Daoy (cell line): ENCODE measurements at places on chromosomes 4 and X. TPM values are rescaled to one million over a fixed set of nuclear protein-coding genes. Genes with fewer than 3 reads are reported as not detected.
A peak's percentile ranks its signal among the peaks of the same experiment; 100 is the strongest.

GRCh38 chr4:100289530-100289888, 99.2 kb upstream of the DDIT4L start:
- DNase-seq: no peak

DNA sequence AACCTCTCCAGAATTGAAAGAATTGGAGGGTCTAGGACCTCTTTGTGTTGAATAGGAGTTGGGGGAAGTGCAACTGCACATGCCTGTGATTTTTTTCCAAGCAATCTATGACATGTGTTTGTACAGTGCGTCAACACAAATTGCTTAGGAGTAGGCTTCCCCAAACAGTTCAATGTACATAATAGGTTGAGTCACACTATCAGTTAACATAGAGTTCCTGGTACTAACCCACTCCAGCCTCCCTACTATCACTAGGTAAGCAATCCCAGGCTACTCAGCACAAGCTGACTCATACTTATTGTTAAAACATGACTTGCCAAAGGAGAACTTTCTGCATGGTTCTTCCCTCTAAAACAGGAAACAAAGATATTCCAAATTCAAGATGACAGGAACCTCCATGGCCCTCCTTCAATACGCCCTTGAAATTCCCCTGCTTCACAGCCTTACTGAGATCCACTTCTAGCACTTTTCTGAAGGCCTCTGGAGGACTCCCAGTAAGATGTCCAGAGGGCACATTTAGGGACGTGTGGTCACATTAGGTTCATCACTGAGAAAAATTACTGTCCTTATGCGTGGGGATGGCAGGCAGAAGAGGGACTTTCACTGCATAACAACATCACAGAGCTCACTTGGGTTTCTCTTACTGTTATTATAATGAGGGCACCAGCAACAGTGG, 8.4 kb upstream of the VSIG1 start:
- DNase-seq: peak; percentile 79

DNA sequence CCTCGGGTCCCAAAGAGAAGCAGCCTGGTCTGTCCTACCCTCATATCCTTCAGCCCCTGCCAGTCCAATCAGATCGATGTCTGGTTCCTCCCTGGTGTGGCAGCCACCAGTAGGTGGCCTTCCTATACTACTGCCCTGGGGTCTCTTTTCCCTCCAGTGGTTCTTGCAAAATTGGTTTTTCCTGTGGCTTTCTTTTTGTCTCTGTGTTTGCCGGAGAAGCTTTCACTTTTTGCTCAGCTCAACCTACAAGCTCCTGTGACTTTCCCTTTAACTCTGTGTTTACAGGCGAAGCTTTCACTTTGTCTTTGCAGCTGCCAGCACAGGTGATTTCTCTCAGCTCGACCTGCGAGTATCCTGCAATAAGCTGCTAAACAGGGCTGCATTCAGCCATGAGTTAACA, 46.8 kb downstream of the UGT2A3 start:
- no peak for DNase-seq

DNA sequence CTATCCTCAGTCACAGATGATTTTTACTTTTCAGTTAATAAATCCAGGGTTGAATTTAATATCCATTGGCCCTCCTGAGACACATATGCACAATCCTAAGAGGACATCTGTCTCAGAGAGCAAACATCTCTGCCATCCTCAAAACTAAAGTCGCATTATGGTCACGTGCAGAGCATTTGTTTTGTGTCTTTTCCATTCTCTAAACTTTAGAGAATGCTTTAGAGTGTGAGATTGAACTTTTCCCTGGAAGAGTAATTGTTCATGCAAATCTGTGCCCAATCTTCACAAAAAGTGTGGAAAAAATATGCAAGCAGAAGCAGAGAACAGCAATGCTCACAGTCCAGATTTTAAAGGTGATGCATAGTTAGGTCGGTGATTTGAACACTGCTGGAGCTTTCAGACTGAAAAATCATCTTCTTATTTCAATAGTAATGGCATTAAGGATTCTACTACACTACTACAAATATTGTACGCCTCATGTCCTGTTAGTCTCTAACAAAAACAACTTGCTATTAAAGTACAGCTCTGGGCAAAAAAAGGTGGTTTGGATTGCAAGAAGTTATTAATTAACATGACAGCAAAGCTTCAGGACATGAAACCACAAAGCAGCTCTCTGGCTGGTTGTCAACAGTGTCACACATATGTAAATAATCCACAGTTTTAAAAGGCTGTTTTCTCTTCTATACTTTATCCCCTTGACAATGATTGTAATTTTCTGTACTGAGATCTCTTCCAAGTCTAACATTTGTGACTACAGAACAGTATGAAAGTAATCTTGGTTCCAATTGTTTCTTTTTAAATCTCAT, 19.9 kb downstream of the DCHS2 start:
- DNase-seq: no peak

GRCh38 chr4:10731162-10731561, 46.6 kb upstream of the CLNK start:
- no peak for DNase-seq

DNA sequence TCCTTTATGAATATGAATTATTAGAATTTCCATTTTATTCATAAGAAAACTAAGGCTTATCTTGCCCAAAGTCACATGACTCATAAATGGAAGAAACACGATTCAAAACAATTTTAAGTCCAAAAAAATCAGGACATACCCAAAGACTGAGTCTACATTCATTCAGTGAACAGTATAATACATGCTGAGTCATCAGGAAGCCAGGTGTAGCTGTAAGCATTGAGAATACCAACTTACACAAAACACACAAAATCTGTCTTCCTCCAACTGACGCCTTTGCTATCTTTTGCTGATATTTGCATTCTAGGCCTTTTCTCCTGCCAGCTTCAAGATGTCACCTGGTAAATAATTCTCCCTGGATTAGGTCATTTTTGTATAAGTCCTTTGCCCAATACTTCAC, 520.1 kb upstream of the GALNT7 start:
- no peak for DNase-seq

DNA sequence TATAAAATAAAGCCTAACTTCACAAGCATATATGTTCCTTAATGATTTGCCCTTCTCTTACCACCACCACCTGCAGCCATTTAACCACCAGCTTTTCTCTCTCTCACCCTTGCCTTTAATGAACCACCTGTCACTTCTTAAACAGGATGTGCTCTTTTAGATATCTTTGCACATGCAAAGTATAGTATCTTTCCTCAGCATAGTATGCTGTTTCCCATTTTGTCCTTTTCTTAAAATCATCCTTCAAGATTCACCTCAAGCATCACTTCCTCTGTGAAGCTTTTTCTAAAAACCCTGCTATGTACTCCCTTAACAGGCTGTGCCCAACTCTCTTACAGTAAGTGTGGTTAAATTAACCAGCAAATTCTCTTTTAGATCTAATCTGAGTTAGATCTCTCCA, 8.2 kb upstream of the CNOT6L start:
- no peak for DNase-seq

DNA sequence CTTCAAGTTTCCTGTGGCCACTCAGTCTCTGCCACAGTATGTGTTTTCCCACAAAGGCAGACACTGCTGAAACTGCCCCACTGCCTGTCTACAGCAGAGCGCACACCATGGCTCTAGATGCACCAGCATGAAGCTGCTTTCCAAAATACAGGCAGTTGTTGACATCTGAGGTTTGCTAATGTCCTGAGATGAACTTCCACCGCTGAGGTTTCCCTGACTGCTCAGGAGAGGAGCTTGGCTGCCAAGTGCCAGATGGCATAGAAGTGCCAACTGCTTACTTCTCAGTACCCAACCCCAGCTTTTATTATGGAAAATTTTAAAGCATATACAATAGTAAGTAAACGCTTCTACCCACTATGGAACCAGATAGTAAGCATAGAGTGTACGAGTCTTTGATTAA, 61.0 kb upstream of the EXOC1L start:
- DNase-seq: no peak

- DNase-seq: no peak
Measured at GRCh38 chr4:99642725-99643489, 14.7 kb downstream of the C4orf54 start.

DNA sequence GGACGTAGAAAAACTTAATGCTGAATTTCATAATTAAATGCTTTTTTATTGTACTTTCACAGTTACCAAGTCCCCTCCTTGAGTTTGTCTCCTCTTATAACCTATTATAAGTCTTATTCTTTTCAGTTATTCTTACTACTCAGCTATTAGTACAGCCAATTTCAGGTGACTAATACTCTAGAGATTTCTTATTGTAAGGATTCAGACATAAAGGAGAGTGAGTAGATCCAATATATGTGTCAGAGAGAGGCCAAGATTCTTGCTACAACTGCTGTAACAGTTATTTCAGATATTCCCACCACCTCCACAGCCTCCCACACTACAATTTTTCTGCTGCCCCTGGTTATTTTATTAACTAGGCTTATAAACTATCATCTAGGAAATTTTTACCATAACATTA, 274.5 kb downstream of the GPAT3 start:
- DNase-seq: no peak

DNA sequence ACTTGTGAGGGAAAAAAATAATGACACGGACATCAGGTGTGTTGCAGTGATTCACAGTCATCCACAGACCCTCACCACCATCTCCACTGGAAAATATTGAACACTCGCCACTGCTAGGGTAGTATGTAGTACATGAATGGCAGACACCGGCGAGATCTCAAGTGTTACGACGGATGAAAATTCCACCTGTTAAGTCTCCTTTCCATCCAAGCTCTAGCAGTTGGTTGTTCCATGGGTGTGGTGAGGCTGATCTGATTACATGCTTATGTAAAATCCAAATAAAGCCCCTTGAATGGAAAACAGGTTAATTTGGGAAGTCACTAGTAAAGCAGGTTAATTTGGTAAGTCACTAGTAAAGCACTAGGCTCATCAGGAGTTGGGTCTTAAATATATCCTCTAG, 1.1 kb upstream of the ARMCX4 start:
- DNase-seq: no peak

DNA sequence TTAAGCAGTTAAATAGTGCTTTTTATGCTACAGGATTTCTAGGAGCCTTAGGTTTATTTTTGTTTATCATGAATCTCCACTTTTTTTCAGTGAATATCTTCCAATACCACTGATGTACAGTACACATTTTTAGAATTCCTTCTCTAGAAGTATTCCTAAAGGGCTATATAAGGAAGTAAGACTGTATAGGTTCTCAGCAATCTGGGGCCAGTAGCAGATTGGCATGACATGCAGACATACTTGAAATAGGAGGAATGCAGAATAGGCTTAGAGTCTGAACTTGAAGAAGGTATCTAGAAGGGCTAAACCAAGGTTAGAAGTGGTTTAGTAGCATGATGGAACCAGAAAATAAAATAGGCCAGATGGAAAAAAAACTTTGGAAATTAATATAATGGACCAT, 29.8 kb downstream of the HEPH start:
- no peak for DNase-seq

- DNase-seq: no peak
Measured at GRCh38 chr4:70734971-70735370, 13.2 kb downstream of the RUFY3 start.

- DNase-seq: no peak
Measured at GRCh38 chr4:114466299-114466698, 132.3 kb upstream of the UGT8 start.

DNA sequence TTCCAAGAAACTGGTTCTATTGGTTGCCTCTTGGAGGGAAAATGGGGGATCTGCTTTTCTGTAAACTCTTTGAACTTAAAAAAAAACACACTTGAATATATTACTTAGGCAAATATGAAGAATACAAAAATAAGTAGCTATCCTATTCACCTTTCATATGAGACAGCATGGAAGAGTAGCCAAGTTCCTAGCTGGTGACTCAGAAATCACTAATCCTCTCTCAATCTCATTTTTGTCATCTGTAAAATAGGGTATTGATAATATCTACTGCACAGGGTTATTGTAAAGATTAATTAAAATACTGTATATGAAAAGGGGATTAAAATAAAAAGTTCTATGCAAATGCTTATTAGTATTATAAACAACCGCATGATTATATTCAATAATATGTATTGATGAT, 12.7 kb downstream of the MGARP start:
- DNase-seq: no peak

The PAGE1 gene
- 22.4 and 35.4 TPM in 2 replicates for total RNA-seq

The DMD gene
- 14.1 and 24.0 TPM in 2 replicates for total RNA-seq

The ADRA2C gene
- total RNA-seq: 0.45 and 1.1 TPM in 2 replicates

The TMPRSS11D gene
- total RNA-seq: not detected in 2 replicates

The SSX2B gene
- total RNA-seq: 1.5 and 2.6 TPM in 2 replicates

The CENPVL3 gene
- 4.0 and 8.2 TPM in 2 replicates for total RNA-seq

The CTAG1A gene
- 1.8 TPM in 1 of 2 replicates, not detected in the other for total RNA-seq

The VEGFD gene
- total RNA-seq: 1.1 TPM in 1 of 2 replicates, not detected in the other

The SYN1 gene
- not detected in 2 replicates for total RNA-seq

The RTL9 gene
- not detected in 2 replicates for total RNA-seq

The CMC4 gene
- total RNA-seq: 5.8 and 9.0 TPM in 2 replicates

The SLC10A4 gene
- total RNA-seq: 0.23 TPM in 1 of 2 replicates, not detected in the other

The GLOD5 gene
- total RNA-seq: not detected in 2 replicates
